CD4-positive, CD25-positive, alpha-beta regulatory T cell (primary cell): ENCODE measurements at places on chromosomes 4 and X. TPM values are rescaled to one million over a fixed set of nuclear protein-coding genes. Genes with fewer than 3 reads are reported as not detected.

The NDST3 gene
- not detected for total RNA-seq

The LRCH2 gene
- not detected for total RNA-seq

The PABPC1L2B gene
- not detected for total RNA-seq

The H2BW2 gene
- not detected for total RNA-seq

DNA sequence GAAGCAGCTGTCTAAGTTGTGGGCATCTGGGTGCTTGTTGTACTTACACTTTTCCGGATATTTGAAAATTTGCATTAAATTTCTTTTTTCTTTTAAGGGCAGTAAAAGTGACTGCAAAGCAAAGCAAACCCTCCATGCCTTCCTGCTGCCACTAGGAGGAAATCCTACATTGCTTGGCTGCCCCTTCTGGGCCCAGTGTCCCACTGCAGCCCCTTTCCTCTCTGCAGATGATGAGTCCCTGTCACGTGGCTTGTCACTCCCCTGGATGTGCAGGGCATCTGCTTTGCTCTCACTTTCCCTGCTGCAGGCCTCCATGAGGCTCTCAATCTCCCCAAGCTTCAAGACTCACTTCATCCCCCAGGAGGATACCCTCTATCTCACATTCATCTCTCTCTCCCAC is 12.7 kb downstream of the TSR2 start:
- DNase-seq, result no peak

- DNase-seq, result no peak
Measured at GRCh38 chr4:147219145-147219544, 261.8 kb upstream of the EDNRA start.

DNA sequence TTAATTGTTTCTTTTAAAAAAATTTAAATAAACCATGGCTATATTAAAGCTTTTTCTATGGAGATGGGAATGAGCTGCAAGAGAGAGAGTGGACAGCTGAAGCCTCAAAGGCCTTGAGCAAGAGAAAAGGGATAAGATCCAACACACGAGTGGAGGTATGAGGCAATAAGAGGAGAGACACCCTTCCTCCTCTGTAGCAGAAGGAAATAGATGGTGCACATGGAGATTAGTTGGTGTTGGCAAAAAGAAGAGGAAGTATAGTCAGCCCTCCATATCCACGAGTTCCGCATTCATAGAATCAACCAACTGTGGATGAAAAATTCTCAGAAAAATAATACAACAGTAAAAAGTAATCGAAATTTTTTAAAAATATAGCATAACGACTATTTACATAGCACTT is 3.2 kb downstream of the CXorf38 start:
- DNase-seq, result no peak

DNA sequence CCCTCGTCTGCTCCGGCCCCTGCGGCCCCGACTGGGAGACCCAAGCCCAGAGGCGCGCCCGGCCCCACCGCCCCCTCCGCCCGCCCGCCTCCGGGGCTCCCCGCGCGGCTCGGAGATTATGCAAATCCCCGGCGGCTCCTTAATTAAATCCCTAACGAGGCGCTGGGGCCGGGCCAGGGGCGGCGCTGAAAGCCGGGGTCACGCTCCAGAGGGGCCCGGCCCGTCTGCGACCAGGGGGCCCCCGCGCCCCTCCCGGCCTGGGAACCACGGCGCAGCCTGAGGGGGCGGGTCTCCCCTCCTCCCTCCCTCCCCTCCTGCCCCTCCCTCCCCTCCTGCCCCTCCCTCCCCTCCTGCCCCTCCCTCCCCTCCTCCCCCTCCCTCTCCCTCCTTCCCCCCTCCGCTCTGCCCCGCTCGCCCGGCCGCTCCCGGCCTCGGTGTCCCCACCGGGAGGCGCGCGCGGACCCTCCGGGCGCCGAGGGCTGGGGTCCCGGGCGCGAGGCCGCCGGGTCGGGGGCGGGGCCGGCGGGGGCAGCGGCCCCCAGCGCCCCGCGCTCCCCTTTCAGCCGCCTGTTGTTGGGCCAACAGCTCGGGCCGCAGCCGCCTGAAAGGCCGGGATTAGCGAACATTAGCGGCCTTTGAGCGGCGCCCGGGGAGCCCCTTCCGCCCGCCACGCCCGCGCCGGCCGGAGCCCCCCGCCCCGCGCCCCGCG is 25.9 kb upstream of the FGFR3 start:
- no peak for DNase-seq

DNA sequence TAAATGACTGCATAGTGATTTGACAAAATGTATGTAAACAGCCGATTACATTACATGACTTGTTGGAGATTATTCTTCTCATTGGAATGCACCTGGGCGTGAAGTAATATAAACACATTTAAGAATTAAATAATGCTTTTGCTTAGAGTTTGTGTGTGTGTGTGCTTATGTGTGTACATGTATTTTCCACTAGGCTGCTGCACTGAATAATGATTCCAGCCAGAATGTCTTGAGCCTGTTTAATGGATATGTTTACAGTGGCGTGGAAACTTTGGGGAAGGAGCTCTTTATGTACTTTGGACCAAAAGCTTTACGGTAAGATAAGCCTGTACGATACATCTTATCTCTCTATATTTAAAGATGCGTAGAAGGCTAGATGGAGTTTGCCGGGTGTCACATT is 12.6 kb downstream of the NEIL3 start:
- no peak for DNase-seq

- no peak for DNase-seq
Measured at GRCh38 chr4:14180983-14181601, 553.6 kb upstream of the BOD1L1 start.

GRCh38 chrX:48711929-48712505 is 15.5 kb downstream of the SUV39H1 start:
- DNase-seq, result no peak

DNA sequence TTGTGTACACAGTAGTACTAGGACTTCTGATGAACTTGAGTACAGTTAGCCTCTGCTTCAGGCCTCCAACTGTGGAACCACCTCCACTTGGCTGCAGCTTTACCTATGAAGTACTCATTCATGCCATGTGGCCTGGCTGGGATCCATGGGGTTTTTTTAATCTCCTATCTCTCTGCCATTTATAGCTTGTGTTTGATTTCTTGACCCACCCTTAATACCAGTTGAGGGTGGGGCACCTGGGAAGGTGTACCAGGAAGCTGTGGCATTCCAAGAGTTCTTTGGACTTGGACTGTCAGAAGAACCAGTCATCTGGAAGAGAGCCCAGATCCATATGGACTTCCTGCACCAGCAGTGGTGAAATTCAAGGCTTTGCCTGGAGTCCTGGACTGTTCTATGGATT is 230.1 kb downstream of the SHROOM3 start:
- no peak for DNase-seq

- no peak for DNase-seq
Measured at GRCh38 chr4:157792716-157793115, 380.1 kb downstream of the GASK1B start.

DNA sequence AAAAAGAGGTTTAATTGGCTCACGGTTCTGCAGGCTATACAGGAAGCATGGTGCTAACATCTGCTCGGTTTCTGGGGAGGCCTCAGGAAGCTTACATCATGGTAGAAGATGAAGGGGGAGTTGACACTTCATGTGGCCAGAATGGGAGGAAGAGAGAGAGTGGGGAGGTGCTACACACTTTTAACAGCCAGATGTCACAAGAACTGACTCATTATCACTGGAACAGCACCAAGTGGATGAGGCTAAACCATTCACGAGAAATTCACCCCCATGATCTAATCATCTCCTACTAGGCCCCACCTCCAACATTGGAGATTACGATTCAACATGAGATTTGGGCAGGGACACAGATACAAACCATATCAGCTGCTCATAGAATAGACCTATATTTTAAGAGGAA is 255.8 kb downstream of the OPHN1 start:
- no peak for DNase-seq

DNA sequence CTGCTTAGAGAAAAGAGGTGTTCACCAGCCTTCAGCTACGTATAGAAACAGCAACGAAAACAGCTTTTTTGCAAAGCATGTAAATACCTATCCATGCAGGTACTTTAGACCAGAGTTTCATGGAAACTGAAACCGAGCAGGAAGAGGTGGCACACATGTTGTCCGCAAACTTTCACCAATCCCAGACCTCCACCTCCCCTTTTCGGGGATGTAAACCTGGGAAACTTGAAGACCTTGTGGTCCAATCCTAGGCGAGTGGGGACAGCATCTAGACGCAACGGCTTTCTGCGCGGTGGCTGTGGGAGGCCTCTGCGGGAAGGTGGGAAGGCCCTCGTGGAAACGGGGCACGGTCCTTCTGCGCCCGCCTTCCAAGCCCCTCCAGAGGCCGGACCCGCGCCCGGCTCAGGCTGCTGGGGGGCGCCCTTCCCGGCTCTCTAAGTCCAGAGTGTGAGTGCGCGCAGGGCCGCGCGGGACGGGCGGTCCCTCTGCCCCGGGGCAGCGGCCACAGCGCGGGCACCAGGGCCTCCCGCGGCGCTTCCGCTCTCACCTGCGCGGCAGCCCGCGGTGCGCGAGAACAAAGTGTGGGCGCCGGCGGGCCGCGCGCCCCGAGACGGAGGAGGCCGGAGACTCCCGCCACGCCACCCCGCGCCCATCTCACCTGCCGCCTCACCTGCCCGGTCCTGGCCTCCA is 830 bp upstream of the SHROOM2 start:
- no peak for DNase-seq

GRCh38 chrX:104270916-104271512 is 16.3 kb upstream of the ESX1 start:
- no peak for DNase-seq
